ENCODE measurements at places on chromosomes 4 and X.

DNA sequence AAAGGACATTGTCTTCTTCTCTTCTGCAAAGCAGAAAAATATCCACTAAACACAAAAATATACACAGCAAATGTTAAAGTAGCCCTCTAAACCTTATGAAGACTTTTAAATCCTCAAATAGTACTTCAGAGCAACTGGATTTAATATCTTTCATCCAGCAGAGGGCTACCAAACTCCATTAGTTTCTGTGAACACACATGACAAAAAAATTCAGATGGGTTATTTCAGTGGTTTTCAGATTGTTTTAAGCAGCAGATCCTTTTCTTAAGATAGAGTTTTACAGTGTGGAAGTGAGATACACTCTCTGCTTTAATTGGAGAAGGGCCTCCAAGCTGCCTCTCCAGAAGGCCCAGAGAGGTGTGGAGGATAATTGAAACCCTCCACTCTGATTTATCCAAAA, 56.7 kb downstream of the ANK2 start:
- DNase-seq: no peak

- DNase-seq: no peak
These were observed 16.9 kb downstream of the CTAG1B start for GRCh38 chrX:154602226-154602625.

DNA sequence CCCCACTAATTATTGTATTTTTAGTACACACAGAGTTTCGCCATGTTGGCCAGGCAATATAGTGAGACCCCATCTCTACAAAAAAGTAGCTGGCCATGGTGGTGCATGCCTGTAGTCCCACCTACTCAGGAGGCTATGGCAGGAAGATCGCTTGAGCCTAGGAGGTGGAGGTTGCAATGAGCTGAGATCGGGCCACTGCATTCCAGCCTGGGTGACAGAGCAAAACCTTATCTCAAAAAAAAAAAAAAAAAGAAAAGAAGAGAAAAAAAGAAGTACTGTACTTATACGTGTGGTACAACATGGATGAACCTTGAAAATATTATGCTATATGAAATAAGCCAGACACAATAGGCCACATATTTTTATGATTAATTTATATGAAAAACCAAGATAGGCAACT, 9.9 kb upstream of the WDR45 start:
- DNase-seq: no peak

- no peak for DNase-seq
These were observed 197.2 kb downstream of the ARHGAP24 start for GRCh38 chr4:85672116-85672515.

- no peak for DNase-seq
These were observed 118.3 kb upstream of the ATOH1 start for GRCh38 chr4:93710101-93710846.

DNA sequence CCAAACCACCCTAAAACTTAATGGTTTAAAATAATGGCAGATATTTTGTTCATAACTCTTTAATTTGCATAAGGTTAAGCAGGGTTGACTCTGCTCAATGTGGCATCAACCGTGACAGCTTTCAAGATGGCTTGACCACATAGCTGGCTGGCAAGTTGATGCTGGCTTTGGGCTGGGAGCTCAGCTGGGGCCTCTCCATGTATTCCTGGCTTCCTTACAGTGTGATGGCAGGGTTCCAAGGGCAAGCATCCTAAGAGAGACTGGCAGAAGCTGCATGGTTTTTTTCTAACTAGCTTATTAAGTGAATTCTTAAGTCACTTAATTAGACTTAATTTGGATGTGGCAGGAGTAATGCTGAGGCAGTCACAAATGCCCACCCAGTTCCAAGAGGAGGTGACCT, 4.5 kb downstream of the RP2 start:
- no peak for DNase-seq

DNA sequence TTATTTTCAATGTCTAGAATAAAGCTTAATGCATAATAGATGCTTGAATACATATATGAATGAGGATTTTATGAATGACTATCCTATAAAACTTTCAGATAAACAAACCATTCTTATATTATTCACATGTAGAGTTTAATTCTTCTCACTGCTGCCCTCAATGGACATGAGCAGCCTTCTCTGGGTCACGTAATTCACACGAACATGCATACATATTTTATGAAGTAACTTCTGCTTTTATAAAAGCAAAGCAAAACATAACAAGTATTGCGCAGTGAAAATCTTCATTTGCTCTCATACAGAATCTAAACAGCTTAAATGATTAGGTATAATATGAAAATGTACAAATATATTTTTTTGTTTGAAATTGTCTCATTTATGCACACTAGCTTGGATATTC, 116.7 kb downstream of the TMA16 start:
- DNase-seq: no peak

DNA sequence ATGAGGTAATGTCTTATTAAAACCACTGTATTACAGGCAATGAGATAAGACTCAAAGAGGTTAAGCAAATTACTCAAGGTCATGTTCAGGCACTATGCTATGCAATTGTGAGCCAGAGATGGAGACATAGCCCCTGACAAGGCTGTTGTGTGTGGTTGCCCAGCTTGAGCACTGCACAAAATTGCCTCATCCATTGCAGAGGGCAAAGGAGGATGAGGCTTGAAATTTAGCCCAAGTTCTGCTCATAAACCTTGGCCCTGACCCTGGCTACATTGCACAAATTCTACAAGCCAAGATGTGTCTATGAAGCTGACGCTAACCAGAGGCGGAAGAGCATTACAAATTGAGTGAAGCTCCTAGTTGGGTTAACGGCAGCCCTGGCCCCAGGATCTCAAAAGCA, 65.6 kb upstream of the PGM2 start:
- no peak for DNase-seq

DNA sequence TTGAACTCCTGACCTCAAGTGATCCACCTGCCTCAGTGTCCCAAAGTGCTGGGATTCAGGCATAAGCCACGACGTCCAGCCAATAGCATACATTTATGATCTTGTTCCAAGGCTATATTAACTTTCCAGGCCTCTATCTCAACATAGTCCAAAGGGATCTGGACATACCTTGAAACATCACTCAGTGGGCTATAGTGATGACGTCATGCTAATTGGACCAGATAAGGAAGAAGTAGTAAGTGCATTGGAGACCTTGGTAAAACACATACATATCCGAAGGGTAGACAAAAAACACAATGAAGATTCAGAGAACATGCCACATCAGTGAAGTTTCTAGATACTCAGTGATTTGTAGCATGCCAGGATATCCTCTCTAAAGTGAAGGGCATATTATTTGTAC, 37.4 kb upstream of the USP26 start:
- no peak for DNase-seq

DNA sequence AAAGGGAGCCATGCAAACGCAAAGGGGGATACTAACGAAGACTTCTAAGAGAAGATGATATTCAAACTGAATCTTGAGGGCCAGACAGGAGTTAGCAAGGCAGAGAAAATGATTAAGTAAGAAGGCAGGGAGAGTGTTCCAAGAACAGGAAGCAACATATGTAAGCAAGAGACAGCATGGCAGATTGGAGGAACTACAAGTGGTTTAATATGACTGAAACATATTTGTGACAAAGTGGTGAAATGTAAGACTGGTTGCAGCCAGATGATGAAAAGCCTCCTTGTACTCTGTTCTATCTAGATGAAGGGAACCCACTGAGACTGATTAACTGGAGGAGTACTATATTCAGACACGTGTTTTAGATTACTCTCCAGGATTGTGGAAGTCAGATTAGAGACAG, 116.6 kb upstream of the DIAPH2 start:
- DNase-seq: no peak

- DNase-seq: no peak
These were observed 16.0 kb upstream of the FGF16 start for GRCh38 chrX:77431227-77431626.

- DNase-seq: no peak
These were observed 748.6 kb downstream of the STPG2 start for GRCh38 chr4:97394653-97395052.

- peak; percentile 41 for DNase-seq
These were observed 31.7 kb downstream of the COQ2 start for GRCh38 chr4:83252782-83253405.

DNA sequence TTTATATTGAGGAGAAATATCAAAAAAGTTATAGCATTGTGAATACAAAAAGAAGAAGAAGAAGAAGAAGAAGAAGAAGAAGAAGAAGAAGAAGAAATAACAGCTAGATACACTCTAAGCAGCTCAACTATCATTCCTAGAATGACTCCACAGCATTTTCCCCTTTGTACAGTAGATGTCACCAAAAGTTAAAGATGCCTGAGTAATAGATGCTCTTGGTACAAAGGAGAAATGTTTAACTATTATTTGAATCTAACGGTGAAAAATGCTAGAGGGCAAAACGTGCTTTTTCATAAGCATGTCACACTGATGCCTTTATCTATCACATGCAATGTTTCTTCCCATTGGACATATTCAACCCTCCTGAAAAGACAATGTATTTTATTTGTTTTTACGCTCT, 178.4 kb upstream of the GPRIN3 start:
- DNase-seq: no peak

GRCh38 chr4:1711571-1712215, 426 bp downstream of the SLBP start:
- DNase-seq: no peak

DNA sequence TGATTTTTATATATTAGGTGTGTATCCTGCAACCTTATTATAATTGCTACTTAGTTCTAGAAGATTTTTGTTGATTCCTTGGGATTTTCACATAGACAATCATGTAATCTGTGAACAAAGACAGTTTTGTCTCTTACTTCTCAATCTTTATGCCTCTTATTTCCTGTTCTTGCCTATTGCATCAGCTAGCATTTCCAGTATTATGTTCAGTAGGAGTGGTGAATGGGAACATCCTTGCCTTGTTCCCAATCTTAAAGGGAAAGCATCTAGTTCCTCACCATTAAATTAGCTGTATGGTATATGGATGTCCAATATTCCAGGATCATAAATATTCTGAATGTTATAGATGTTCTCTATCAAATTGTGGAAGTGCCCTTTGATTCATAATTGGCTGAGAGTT, 41.8 kb downstream of the AWAT2 start:
- no peak for DNase-seq
